ENCODE measurements at places on chromosomes 6 and 20.

DNA sequence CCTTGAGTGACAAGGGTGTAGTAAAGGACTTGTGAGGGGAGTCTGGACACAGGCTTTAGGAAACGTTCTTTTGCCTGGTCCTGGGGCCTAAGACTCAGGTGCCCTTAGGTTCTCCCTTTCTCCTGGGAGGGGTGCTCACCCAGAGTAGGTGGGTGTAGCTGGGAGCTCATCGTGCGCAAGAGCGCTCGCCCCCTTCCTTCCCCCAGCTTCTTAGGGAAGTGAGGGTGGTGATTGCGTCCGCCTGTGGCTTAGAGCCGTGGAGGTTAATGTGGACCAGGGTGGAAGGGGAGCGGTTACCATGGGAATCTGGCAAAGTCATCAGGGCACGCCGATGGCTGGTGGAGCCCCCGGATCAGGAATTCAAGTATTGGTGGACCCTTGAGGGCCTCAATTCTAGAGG lies 3.3 kb upstream of the AARS2 start:
- DNase-seq: no peak

- DNase-seq: no peak
Observed at GRCh38 chr6:17482711-17483110, 89.3 kb downstream of the CAP2 start.

- no peak for DNase-seq
Observed at GRCh38 chr6:124793398-124793797, 168.8 kb upstream of the RNF217 start.

DNA sequence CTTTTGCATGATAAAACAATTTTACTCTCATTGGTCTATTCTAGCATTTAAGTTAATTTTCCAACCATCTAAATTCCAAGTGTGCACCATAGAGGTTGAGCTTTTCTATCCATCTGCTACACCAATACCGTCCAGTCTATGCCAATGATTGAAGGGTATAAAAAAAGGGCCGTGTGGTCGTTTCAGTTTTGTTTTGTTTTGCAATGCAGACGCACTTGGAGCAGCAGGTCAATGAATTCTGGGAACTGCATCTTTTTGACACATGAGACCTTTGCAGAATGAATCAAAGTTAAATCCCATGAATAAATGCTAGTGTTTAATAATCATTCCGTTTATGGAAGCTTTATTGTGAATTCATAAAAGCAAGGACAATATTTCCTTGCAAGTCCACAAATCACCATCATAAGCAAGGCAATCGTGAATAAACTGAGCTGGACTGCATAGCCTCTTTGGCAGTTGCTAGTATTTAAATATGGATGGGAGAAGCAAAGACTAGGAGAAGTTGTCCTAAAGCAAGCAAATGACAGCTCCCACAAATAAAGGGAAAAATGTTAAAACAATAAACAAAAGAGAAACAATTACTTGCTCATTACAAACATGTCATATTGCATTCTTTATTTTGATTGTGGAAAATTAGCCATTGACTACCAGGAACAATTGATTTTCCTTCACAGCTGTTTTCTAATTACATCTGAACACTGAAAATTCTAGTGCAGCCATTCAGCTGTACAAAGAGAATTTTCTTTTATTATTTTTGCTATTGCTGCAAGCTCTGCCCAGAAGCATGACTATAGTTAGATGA lies 649.7 kb upstream of the GJE1 start:
- peak; percentile 47 for DNase-seq

Measured in KBM-7 (cell line).